Mesenteric fat pad (tissue), 1 donor: ENCODE measurements at places on chromosomes 12 and 14. TPM values are rescaled to one million over a fixed set of nuclear protein-coding genes. Genes with fewer than 3 reads are reported as not detected.

GPRC5D gene
- not detected for total RNA-seq

KRT82 gene
- not detected for total RNA-seq

AKAP5 gene
- 0.45 TPM for total RNA-seq

WNT1 gene
- total RNA-seq, result not detected

TOMM20L gene
- not detected for total RNA-seq

GDF3 gene
- total RNA-seq, result 0.26 TPM

KCNH5 gene
- total RNA-seq, result not detected

RASSF9 gene
- 1.5 TPM for total RNA-seq

TSPAN11 gene
- total RNA-seq, result 1.4 TPM

DTX1 gene
- total RNA-seq, result 69.9 TPM

SMIM41 gene
- total RNA-seq, result 0.45 TPM

SLCO1C1 gene
- 0.55 TPM for total RNA-seq

PLEK2 gene
- 0.64 TPM for total RNA-seq

KCNC2 gene
- not detected for total RNA-seq

TMEM179 gene
- not detected for total RNA-seq

TAMALIN gene
- total RNA-seq, result 117 TPM

TSPAN8 gene
- 1.8 TPM for total RNA-seq

NFATC4 gene
- total RNA-seq, result 41.3 TPM

OR6C2 gene
- total RNA-seq, result not detected

MIPOL1 gene
- total RNA-seq, result 7.2 TPM

SERPINA3 gene
- total RNA-seq, result 139 TPM

ACOT6 gene
- total RNA-seq, result not detected

KRT73 gene
- total RNA-seq, result not detected

ADAMTS20 gene
- total RNA-seq, result not detected

KLRB1 gene
- 0.39 TPM for total RNA-seq

COL2A1 gene
- not detected for total RNA-seq

IFI27 gene
- total RNA-seq, result 495 TPM

TPH2 gene
- total RNA-seq, result not detected

CD27 gene
- not detected for total RNA-seq

NXPH4 gene
- total RNA-seq, result 1.4 TPM

ACSM4 gene
- total RNA-seq, result not detected

SOX5 gene
- 31.0 TPM for total RNA-seq

MTA1 gene
- 87.1 TPM for total RNA-seq

ADGRD1 gene
- total RNA-seq, result 28.5 TPM

ARG2 gene
- 6.6 TPM for total RNA-seq

HCAR3 gene
- total RNA-seq, result 7.2 TPM

SLC17A8 gene
- not detected for total RNA-seq

NAV3 gene
- 16.6 TPM for total RNA-seq

TPPP2 gene
- not detected for total RNA-seq

C12orf54 gene
- not detected for total RNA-seq

CSRP2 gene
- 12.6 TPM for total RNA-seq

DIO3 gene
- 6.4 TPM for total RNA-seq

RPL10L gene
- total RNA-seq, result not detected

SSPN gene
- total RNA-seq, result 21.1 TPM

TMEM63C gene
- 0.51 TPM for total RNA-seq

FAM222A gene
- total RNA-seq, result 2.7 TPM

RTL1 gene
- total RNA-seq, result not detected
